ENCODE measurements at places on chromosomes 7 and 10. TPM values are rescaled to one million over a fixed set of nuclear protein-coding genes. Genes with fewer than 3 reads are reported as not detected.

The UPK3B gene
- polyA plus RNA-seq = 159 TPM

The DOCK1 gene
- polyA plus RNA-seq = 16.0 TPM

The ITGA8 gene
- 3.9 TPM for polyA plus RNA-seq

The FBXL13 gene
- polyA plus RNA-seq = 0.10 TPM

The HOXA9 gene
- polyA plus RNA-seq = 4.4 TPM

The CFTR gene
- 28.4 TPM for polyA plus RNA-seq

The WDFY4 gene
- not detected for polyA plus RNA-seq

The SPDYE2B gene
- polyA plus RNA-seq = not detected

The MAD1L1 gene
- polyA plus RNA-seq = 30.7 TPM

The TLL2 gene
- polyA plus RNA-seq = 0.15 TPM

The MYH16 gene
- polyA plus RNA-seq = not detected

The CUTC gene
- polyA plus RNA-seq = 26.3 TPM

DNA sequence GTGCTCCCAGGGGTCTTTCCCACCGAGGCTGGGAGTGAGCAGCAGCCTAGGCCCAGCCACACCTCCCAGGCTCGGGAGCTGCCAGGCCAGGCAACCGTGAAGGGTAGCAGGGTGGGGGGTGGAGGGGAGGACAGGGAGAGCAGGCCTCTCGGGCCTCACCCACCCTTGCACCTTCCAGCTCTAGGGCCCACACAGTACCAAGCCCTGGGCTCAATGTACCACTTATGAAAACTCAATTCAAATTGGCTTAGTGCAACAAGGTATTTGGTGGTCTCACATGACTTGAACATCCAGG lies 127.4 kb downstream of the FAM53B start:
- no peak overlapping the region for H3K27ac ChIP-seq
- H3K4me1 ChIP-seq = no peaks in the 10 kb centered on the region

- no peak overlapping the region for H3K27ac ChIP-seq
- H3K27me3 ChIP-seq = no peaks in the 10 kb centered on the region
- no peak for DNase-seq
- H3K4me1 ChIP-seq = no peaks in the 10 kb centered on the region
- H3K4me3 ChIP-seq = no peak overlapping the region
Measured at GRCh38 chr7:42211938-42212337, 25.1 kb downstream of the GLI3 start.

GRCh38 chr10:84654671-84655070 lies 326.3 kb downstream of the CCSER2 start:
- no peak overlapping the region for H3K4me3 ChIP-seq
- H3K36me3 ChIP-seq = no peaks in the 10 kb centered on the region
- H3K27me3 ChIP-seq = no peaks in the 10 kb centered on the region
- H3K4me1 ChIP-seq = no peaks in the 10 kb centered on the region
- no peak overlapping the region for H3K27ac ChIP-seq

- no peak for DNase-seq
- no peaks in the 10 kb centered on the region for H3K36me3 ChIP-seq
- no peak overlapping the region for H3K27ac ChIP-seq
- no peaks in the 10 kb centered on the region for H3K4me1 ChIP-seq
- no peak overlapping the region for H3K4me3 ChIP-seq
Measured at GRCh38 chr10:126390324-126390723, 2.0 kb upstream of the ADAM12 start.

DNA sequence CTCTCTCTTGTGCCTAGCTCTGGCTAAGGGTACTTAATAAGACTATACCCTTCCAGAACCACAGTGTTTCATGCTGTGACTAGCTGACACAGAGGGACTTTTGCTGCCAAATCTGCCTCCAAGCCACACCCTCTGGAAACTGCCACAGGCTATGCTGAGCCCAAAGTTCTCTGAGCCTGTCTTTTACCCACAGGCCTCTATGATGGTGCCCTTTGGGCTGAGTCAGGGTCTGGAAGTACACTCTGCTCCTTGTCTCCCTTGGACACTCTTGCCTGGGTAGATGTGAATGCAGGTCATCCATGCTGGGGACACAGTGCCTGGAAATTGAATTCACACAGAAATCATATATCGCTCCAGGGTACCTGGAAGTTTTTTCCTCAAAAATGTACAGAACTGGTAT lies 22.6 kb downstream of the DYDC1 start:
- no peaks in the 10 kb centered on the region for H3K4me1 ChIP-seq
- no peaks in the 10 kb centered on the region for H3K36me3 ChIP-seq
- no peak overlapping the region for H3K27ac ChIP-seq
- DNase-seq = no peak

GRCh38 chr7:35035511-35035961 lies 1.7 kb downstream of the DPY19L1 start:
- H3K36me3 ChIP-seq = no peaks in the 10 kb centered on the region
- H3K27ac ChIP-seq = no peak overlapping the region
- H3K27me3 ChIP-seq = no peaks in the 10 kb centered on the region
- H3K4me3 ChIP-seq = no peak overlapping the region
- peaks cover 10% of the 10 kb centered on the region for H3K4me1 ChIP-seq
- peak; percentile 67 for DNase-seq

DNA sequence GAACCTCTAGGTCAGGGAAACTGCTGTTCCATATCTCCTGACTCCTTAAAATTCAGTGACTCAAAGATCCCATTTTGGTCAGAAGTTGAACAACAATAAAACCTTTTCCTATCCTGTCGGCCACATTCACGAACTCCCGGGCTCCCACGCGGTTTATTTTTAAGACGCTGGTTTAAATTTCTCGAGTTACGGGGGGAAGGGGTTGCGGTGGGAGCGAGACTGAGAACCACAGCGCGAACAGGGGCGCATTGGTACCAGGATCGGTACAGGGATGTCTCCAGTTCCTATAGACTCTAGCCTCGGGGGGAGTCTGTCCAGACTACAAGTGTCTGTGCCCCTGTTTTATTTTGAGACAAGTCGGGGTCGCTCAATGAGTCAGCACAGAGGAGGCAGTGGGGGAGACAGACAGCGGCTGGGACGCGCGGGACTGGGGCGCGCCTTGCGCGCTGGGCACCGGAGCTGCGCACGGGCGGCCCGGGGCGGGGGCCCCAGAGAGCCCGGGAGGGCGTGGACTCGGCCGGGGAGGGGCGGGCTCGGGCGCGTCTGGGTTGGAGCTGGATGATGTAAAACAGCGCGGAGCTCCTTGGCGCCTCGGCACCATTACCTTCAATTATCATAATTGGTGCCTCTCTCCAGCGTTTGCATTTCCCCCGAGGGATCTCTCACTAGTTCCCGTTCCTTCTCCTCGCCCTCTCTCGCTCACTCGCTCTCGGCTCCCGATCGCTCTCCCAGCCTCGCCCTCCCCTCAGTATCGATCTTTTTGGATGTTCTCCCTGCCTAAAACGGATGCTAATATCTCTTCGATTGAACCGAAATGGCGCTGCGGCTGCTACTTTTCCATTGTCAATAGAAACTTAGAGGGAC lies 8.7 kb upstream of the BAMBI start:
- no peaks in the 10 kb centered on the region for H3K36me3 ChIP-seq
- DNase-seq = peak; percentile 81
- H3K4me3 ChIP-seq = peak overlapping the region; percentile 72
- peak overlapping the region; percentile 53 for H3K27ac ChIP-seq

DNA sequence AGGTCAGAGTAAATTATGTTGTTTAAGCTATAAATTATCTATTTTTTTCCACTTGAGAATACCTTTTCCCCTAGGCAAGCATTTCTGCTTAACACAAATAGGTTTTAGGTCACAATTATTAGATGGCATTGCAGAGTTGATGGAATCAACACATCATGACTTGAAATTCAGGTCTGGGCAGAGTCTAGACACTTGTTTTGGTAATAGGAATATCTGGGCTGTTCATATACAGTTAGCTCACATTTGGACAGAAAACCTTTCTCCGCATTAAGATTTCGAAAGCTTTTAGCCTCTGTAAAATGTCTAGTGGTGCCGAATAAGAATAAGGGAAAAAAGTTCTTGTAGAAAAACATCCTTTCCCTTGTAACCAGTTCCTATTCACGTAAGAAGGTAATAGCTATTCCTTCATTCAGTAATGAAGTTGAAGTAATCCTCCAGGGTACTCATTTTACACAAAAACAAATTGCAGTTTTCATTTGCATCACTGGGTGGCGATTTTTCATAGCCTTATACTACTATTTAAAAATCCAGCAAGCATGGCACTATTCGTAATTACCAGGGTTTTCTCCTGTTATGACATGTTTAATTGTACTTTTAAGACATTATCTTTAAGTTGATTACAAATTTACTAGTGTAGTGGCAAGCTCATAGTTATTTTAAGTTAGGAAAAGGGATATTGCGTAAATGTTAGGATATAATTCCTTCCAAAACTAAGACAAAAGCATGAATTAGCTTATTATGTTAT lies 37.0 kb downstream of the RPA3 start:
- H3K4me3 ChIP-seq = no peak overlapping the region
- no peaks in the 10 kb centered on the region for H3K36me3 ChIP-seq
- H3K4me1 ChIP-seq = no peaks in the 10 kb centered on the region

GRCh38 chr10:122981066-122981464 lies 864 bp downstream of the PSTK start:
- DNase-seq = peak; percentile 46
- peak overlapping the region; percentile 38 for H3K27ac ChIP-seq
- no peaks in the 10 kb centered on the region for H3K27me3 ChIP-seq
- peaks cover 3% of the 10 kb centered on the region for H3K4me1 ChIP-seq
- no peaks in the 10 kb centered on the region for H3K36me3 ChIP-seq

DNA sequence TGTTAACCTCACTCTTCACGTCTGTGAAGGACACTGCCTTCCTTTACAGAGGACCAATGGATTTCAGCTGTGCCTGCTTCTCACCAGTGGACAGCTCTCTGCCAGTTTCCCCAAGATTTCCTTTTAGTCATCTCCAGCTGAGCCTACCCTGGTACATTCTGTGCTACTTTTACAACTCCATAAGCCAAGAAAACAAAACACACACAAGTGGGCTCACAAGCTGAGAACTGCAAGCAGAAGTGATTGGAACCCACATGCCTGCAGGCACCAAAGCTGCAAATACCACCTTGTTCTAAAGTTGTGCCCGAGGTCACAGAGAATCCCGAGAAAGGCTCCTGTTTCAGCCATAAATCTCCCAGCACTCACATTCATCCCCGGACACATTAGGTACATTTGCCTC lies 636.8 kb downstream of the PHTF2 start:
- DNase-seq = no peak
- no peaks in the 10 kb centered on the region for H3K36me3 ChIP-seq
- H3K27me3 ChIP-seq = no peaks in the 10 kb centered on the region
- H3K4me1 ChIP-seq = no peaks in the 10 kb centered on the region

DNA sequence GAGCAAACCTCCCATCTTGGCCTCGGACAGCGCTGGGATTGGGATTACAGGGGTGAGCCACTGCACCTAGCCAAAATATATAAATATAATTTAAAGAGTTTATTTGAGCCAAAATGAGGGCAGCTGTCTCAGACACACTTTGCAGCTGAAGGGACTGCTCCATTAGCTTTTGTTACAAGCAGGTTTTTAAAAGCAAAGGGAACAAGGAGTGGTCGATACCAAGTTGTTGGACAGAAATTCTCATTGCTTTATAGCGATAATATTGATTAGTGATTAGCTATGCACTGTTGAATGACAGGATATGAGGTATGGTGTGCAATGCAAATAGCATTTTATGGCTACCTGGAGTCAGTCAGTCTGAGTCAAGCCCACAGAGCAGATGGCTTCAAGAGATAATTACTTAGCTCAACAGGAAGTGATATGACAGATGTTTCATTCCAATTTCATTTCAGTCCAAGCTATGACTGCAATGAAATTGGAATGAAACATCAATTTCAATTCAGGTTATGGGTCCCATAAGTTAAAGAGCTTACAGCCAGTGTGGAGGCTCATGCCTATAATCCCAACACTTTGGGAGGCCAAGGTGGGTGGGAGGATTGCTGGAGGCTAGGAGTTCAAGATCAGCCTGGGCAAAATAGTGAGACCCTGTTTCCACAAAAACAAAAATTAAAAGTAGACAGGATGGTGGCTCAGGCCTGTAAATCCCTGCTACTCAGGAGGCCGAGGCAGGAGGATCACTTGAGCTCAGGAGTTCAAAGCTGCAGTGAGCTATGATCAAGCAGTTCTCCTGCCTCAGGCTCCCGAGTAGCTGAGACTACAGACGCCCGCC lies 23.1 kb downstream of the TYW1 start:
- H3K4me3 ChIP-seq = no peak overlapping the region
- no peak overlapping the region for H3K27ac ChIP-seq
- DNase-seq = no peak
- no peaks in the 10 kb centered on the region for H3K4me1 ChIP-seq

DNA sequence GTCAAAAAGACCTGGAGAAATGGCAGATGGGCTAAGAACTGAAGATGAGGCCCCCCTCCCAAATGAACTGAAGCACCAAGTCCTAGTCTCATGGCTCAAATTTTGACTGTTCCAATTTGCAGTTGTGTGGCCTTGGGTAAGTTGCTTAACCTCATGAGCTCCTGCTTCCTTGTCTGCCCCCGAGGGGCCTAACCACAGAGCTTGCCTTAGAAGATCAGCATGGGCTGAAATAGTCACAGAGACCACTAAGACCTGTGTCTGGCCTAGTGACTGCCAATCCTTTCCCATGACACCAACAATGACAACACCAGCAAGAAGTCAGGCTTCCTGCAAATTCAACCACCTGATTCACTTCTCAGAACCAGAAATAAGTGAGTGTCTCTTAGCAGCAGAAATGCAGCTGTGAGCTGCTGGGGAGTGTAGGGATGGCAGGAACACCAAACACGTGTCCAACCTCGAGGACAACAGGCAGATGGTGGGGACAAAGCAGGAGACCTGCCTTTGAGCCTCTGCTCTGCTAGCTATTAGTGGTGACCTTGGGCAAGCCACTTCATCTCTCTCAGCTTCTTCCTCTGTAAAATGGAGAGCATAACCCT lies 23.7 kb downstream of the CRHR2 start:
- no peaks in the 10 kb centered on the region for H3K4me1 ChIP-seq
- DNase-seq = no peak
- H3K36me3 ChIP-seq = no peaks in the 10 kb centered on the region
- H3K27ac ChIP-seq = no peak overlapping the region
- no peaks in the 10 kb centered on the region for H3K27me3 ChIP-seq

DNA sequence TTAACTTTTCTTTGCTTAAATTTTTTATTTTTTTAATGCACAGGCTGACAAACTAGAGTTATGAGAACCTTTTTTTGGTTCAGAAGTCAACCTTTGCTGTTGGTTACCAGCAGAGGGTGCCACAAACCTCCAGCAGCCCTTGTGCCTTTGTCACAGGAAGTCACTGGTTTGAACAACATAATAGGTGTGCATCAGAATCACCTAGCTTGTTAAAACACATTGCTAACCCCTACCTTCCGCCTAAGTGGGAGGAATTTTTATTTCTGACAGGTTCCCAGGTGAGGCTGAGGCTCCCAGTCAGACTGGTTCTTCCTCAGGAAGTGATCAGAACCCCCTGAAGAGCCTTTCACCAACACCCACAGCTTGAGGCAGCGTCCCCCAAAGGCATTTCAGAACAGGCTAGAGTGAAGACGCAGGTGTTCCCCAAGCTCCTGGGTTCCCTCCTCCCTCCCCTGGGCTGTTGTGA lies 22.6 kb upstream of the VDAC2 start:
- no peaks in the 10 kb centered on the region for H3K27me3 ChIP-seq
- H3K27ac ChIP-seq = peak overlapping the region; percentile 53
- H3K36me3 ChIP-seq = no peaks in the 10 kb centered on the region
- no peak overlapping the region for H3K4me3 ChIP-seq

DNA sequence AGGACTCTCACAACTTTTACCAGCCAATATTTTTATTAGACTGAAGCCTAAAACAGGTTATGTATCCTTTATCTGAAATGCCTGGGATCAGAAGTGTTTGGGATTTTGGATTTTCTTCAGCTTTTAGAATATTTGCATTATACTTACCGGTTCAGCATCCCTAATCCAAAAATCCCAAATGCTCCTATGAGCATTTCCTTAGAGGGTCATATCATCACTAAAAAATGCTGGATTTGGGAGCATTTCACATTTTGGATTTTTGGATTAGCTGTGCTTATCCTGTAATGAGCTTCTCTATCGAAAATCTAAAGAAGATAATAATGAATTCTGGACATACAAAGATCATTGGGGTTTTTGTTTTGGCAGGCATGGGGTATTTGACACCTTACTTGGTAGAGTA lies 53.0 kb downstream of the RALA start:
- no peaks in the 10 kb centered on the region for H3K36me3 ChIP-seq
- no peak overlapping the region for H3K4me3 ChIP-seq
- H3K27ac ChIP-seq = no peak overlapping the region
- no peaks in the 10 kb centered on the region for H3K27me3 ChIP-seq

All from hepatocyte (in vitro differentiated cells).